ENCODE measurements at places on chromosomes 12 and 14.

GRCh38 chr12:12216349-12217017 lies 50.4 kb downstream of the LRP6 start:
- no peak for DNase-seq

GRCh38 chr14:22168092-22168955 lies 420.7 kb downstream of the DAD1 start:
- DNase-seq = peak; percentile 26

DNA sequence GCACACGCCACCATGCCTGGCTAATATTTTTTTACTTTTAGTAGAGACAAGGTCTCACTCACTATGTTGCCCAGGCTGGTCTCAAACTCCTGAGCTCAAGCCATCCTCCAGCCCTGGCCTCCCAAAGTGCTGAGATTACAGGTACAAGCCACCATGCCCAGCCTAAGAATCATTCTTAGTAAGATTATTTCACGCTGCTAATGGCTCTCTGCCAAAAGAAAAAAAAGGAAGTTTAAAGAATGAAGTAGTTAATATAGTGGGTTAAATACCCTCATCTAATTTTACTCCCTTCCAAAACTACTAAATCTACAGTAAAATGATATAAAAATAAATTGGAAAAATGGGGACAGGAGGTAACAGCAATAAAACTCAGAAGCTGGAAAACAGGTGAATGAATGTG lies 2.6 kb downstream of the ETFRF1 start:
- DNase-seq = no peak

DNA sequence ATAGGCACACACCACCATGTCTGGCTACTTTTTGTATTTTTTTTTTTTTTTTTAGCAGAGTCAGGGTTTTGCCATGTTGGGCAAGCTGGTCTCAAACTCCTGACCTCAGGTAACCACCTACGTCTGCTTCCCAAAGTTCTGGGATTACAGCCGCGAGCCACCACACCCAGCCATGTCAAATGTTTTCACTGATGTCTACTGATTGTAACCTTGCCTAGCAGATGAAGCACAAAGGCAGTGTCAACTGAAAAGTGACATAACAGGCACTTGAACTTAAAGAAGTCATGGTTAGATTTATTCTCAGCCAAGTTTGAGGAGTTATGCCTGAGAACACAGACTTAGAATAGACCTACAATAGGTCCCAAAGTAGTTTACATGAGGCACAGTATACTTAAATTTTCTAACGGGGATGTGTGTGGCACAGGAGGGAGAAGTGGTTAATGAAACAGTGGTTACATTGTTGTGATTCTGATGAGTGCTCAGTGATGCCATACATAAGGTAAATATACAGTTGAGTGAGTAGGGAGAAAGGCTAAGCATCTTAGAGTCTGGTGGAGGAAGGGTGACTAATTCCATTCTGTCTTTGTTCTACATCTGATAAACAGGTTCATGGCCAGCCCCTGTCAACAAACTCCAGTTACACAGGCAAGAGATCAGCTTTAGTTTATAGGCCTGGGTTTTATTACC lies 12.6 kb upstream of the RNASE4 start:
- DNase-seq = no peak

DNA sequence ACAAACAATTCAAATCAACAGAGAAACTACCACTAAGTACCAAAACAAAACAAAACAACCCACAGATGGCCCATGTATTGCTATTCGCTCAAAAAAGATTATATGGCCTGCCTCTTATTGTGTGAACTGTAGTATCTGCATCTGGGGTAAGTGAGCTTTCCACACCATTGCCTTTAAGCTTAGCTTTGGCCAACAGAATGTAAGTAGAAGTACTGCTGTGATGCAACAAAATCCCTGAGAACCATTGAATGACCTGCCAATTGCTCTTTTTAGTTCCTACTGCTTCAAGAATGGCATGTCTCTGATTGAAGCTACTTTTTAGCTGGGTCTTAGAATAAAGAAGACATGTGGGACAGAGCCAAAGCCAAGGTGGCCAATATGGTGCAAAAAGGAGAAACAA lies 32.5 kb downstream of the PPFIA2 start:
- no peak for DNase-seq

GRCh38 chr12:87982208-87982607 lies 47.0 kb downstream of the C12orf50 start:
- DNase-seq = peak; percentile 11

DNA sequence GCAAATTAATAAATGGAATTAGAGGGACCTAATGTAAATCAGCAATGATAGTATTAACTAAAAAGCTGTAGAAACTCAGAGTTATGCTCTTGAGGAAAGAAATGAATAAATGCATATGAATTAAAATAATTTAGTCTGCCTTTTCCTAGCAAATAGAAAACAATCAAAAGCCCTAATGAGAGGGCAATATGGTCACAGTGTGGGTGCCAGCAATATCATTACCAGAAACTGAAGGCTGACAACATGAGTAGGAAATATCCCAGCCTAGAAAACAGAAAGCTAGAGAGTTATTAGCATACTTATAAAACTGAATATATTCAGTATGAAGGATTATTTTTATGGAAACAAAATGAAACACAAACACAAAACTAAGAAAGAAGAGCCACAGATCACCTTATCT lies 987.5 kb upstream of the SEL1L start:
- no peak for DNase-seq

- DNase-seq = no peak
Measured at GRCh38 chr14:68569970-68570409, 222.9 kb downstream of the ZFP36L1 start.

DNA sequence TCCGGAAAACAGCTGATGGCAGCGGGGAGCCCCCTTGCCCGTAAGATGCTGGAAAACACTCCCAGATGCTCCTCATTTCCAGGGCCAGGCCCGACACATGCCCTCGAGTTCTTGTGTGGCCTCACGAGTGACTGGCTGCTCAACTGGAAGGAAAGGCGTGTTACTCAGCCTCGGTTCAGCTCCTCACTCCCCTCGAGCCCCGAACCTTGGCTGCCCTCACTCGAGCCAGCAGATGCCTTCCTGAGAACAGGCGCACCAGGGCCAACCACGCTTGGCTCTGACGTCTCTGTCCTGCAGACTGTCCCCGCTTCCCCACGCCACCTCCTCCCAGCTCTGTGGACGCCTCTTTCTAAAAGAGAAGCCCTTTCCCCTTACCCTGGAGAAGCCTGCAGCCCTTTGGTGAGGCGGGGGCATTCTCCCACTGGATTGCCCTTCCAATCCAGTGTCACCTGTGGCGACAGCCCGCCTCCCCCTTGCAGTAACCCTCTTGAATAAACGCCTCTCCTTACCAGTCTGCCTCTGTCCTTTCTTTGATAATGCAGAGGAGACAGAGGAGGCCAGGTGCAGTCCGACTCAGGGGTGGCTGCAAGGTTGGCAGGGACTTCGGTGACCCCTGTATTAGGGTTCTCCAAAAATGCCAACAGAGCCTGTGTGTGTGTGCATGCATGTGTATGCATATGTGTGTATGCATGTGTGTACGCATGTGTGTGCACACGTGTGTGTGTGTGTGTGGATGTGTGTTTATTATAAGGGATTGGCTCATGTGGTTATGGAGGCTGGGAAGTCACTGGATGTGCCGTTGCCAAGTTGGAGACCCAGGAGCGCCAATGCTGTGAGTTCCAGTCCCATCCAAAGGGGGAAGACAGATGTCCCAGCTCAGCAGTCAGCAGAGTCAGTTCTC lies 166.3 kb downstream of the KIF26A start:
- no peak for DNase-seq

GRCh38 chr12:56158926-56159461 lies 835 bp downstream of the MYL6 start:
- DNase-seq = peak; percentile 80

All from cardiac fibroblast (primary cell).